ENCODE measurements at places on chromosomes 13 and 19.

DNA sequence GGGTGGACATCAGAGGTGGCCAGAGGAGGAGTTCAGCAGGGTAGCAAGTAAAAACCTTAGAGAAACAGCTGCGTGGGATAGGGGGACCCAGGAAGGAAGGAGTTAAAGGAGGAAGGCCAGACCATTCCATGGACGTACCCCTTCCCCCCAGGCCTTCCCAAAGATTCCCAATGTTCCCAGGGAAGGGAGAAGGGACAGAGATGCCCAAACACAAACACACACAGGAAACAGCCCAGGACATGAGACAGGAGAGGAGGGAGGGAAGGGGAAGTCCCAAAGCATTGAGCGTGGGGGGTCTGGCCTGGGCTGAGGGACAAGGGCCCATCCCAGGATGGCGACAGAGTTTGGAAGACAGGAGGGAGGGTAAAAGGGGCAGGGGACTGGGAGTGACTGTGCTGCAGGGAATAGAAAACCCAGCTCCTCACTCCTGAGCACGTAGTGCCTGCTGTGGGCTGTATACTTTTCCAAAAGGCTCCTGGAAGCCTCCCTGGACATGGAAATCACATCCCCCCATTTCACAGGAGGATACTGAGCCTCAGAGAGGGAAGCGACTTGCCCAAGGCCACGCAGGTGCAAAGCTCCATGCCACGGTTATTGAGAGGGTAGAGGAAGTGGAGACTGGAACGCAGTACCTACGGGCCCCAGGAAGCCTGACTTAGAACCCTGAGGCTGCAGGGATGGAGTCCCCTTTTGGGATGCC, 1.1 kb downstream of the SYDE1 start:
- no peak for DNase-seq

DNA sequence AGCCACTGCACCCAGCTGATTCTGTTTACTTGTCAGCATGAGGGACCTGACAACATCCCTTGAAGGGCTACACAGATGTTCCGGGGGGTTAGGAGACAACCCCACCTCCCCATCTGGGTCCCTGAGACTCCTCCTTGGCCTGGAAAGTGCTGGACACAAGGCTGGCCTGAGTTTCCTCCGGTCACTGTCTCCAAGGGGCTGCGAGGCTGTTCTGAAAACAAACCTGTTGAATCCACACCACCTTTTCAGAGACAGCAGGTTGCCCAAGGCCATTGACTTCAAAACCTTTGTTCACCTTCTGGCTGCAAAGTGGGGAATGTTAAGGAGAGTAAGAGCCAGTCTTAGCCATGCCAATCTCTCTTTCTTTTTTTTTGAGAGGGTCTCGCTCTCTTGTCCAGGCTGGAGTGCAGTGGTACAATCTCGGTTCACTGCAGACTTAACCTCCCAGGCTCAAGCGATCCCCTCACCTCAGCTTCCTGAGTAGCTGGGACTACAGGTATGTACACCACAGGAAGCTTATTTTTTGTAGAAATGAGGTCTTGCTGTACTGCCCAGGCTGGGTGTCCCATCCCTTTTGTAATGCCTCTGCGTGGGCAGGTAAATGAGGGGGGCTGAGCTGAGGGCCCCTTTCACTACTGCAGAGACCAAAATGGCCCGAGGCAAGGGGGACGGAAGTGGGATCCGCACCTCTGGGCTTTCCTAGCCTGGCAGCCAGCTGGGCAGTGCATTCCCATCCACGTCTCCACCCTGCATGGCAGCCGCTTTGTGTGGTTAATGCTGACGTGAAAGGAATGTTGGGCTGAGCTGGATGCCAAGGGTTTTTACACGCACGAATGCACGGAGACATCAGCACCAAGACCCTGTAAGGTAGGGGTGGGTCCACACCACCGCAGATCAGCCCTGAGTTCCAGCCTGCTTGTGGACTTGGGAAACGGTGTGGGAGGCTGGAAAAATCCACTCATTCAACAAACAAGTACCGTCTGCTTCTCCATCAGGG, 1.9 kb upstream of the ZNF628 start:
- no peak for DNase-seq

GRCh38 chr19:14480700-14481079, 5.5 kb upstream of the PTGER1 start:
- DNase-seq: no peak

- no peak for DNase-seq
Measured at GRCh38 chr19:45442778-45443461, 19.2 kb upstream of the ERCC1 start.

- peak; percentile 7 for DNase-seq
Measured at GRCh38 chr13:31982540-31982939, 49.0 kb upstream of the FRY start.

- no peak for DNase-seq
Measured at GRCh38 chr19:32349051-32349450, 3.6 kb downstream of the ZNF507 start.

- no peak for DNase-seq
Measured at GRCh38 chr19:7926021-7926726, at the start of gene CTXN1. Gene CTXN1 (minus strand): TSS chr19:7926135. CDS start chr19:7925538, 597 bp downstream.

DNA sequence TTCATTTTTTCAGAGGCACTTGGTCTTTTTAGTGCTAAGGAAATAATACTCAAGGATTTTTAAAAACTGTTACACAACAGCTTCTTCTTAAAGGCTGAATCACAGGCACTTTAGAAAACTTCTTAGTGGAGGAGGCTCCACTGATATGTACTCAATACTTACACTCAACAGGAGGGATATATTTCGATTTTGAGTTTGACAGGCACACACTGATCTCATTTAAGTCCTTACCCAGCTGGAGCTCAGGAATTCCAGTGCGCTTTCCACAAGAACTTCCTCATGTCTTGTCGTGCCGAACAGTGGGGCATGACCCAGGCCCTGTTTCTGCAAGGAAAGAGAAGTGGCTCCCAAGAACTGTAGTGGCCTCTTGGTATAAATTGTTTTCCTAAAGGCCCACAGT, 103.8 kb downstream of the RGCC start:
- DNase-seq: no peak

GRCh38 chr13:41937388-41937787, 23.5 kb downstream of the VWA8 start:
- no peak for DNase-seq

DNA sequence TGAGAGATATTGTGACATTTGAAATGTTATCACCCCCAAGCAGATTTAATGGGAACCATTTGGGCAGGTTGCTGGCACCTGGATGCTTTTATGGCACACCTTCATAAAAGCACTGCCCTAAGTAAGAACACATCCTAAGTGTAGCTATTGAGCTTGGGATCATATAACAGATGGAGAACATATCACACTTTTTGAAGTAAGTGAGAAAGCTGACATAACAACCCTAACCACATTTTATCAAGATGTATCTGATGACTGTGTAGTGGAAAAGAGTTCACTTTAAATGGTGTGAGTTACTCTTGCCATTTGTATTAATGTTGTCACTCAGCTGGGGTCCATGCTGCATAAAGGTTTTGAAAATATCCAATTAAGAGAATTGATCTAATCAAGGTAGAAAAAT, 287.9 kb downstream of the DCLK1 start:
- DNase-seq: no peak

DNA sequence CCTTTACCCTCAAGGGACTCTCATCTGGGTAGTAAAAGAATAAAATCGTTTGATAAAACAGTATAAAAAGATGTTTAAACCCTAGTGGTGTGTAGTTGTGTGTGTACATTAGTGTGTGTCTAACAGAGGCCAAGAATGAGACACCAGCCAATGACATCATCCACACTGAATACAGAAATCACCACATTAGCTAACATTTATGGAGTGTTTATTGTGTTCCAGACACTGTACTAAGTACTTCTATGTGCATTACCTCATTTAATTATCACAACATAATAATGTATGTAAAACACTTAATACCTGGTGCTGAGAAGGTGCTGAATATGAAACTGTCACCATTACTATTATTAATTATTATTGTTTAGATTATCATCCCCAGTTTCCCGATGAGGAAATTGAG, 49.1 kb upstream of the UQCRFS1 start:
- DNase-seq: no peak

DNA sequence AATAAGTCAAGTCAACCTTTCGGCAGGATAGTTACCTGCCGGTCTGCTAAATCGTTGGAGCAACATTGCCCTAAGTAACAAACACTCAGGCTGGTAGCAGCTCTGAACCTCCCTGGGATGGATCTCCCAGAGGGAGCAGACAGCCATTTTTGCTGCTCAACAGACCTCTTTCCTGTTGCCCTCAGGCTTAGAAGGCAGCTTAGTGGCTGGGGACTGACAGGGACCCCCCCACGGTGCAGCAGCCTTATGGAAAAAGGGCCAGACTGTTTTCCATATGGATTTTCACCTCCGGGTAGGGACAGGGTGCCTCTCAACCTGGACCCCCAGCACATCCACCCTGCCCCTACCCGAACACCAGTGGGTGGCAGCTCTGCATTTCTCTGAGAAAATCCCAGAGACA, 49.7 kb downstream of the UBL3 start:
- no peak for DNase-seq

GRCh38 chr19:15187026-15188007, 13.5 kb downstream of the NOTCH3 start:
- DNase-seq: no peak

DNA sequence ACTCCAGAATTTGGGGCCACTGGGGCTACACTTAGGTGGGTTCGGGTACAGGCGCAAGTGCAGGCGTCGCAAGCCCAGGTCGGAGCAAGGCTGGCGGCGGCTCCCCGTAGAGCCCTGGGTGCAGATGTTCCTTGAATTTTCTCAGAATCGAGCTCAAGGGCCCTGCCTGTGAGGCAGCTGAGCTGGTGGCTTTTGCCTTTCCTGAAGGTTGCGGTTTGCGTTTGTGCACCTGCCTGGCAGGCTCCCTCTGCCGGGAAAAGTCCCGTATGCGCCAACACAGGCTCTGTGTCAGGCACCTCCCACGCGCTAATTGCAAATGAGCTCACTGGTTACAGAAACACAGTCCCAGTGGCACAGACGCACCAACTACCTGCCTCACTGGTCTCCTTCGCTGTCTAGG, 5.9 kb downstream of the DOHH start:
- no peak for DNase-seq

GRCh38 chr19:30385666-30386065, 13.5 kb downstream of the ZNF536 start:
- no peak for DNase-seq

DNA sequence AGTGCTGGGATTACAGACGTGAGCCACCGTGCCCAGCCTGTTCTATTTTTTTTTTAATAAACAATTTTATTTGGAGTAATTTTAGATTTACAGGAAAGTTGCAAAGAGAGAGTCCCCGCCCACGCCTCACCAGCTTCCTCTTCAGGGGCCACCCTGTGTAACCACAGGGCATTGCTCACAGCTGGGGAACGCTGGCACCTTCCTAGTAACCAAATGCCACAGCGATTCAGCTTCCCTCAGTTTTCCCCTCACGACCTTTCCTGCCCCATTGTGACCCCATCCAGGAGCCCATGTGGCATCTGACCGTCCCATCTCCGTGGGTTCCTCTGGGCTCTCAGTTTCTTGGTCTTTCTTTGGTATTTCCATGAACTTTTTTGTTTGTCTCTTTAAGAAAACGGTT, 83.9 kb downstream of the GNG7 start:
- DNase-seq: no peak

GRCh38 chr13:72686766-72687165, 40.7 kb downstream of the MZT1 start:
- DNase-seq: no peak

DNA sequence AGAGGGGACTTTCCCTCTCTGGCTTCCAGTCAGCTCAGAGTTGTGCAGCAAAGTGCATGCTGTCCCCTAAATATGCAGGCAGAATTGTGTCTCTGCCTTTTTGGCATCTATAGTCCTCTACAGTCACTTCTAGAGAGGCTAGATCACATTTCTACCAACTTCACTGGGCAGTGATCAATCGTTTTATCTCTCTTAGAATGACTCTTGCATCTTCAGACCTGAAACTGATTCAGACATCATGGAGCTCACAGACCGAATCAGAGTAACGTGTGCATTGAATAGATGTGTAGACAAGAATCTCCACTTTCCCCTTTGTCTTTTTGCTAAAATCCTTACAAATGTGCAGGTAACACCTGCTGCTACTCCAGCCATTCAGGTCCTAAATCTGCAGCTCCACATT, 6.2 kb downstream of the ZNF253 start:
- no peak for DNase-seq

- DNase-seq: no peak
Measured at GRCh38 chr19:11506101-11506555, 489 bp upstream of the ZNF653 start.

DNA sequence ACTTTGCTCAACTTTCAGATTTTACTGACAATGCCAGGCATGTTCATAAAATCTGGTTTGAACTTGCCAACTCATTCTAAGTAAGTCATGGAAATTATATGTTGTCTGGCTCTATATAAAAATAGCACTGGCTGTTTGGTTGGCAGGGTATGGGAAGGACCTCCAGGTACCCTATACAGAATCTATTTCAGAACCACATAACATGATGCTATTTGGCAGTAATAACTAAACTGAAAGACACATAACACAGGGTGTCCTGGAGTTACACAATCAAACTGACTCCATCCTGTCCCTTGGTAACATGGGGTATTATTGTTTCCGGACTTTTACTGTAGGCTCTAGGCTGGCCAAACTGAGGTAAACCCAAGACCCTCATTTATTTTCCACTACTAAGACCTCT, 248.8 kb downstream of the RGCC start:
- DNase-seq: no peak

GRCh38 chr13:44971656-44972595, 17.3 kb downstream of the NUFIP1 start:
- DNase-seq: no peak

GRCh38 chr19:12783849-12784393, 7.4 kb upstream of the JUNB start:
- DNase-seq: no peak

- no peak for DNase-seq
Measured at GRCh38 chr19:32404933-32405430, 588 bp upstream of the DPY19L3 start.

DNA sequence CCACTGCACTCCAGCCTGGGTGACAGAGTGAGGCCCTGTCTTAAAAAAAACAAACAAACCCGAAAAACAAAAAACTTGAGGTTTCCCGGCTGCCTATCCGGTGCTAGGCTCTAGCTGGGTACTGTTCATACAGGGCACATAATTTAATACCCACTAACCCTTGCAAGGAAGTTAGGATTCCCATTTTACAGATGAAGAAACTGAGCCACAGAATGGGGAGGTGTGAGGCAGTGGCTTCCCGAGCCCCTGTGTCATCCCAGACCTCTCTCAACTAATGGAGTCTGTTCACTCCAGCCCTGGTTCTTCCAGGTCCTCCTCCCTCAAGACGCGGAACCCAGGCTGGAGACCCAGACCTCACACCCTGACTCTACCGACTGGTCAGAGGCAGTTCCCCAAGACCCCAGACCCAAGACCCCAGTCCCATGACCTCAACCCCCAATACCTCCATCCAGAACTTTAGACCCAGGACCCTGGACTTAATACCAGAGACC, 576 bp downstream of the APBA3 start:
- DNase-seq: no peak

- no peak for DNase-seq
Measured at GRCh38 chr13:93967286-93967685, 512.2 kb downstream of the DCT start.

DNA sequence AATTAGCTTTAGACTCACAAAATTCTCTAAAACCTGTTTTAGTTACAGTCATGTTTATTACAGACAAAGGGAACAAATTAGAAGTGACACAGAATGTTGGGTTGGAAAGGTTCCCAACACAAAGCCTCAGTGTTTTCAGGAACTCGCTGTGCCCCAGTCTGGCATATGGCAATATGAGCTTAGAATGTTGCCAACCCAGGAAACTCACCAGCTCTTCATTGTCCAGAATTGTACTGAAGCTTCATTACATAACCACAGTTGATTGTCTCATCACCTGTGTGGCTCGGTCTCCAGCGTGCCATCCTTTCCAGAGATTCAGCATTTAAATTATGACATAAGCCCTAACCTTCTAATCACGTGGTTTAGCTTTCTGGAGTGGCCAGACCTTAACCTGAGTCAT, 19.1 kb downstream of the ZNF264 start:
- no peak for DNase-seq

Measured in NCI-H1694 (cell line).